ENCODE measurements at places on chromosomes 5 and 9.

- DNase-seq = no peak
Measured at GRCh38 chr5:112630246-112631009, 107.3 kb upstream of the APC start.

DNA sequence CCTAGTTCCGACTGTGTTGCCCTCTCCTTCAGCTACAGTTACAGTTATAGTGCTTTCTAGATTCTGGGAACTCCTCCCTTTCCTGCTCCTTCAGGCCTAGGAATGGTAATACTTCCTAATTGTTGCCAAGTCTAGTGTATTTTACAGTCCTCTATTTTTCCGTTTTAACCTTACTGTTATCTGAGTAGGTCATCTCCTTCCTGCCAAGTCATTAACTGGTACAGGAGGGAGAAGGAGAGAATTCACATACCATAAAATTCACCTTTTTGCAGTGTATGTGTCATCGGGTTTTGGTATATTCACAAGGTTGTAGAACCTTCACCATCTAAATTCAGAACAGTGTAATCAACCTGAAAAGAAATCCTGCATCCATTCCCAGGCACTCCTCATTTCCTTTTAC is 335.4 kb upstream of the MEF2C start:
- no peak for DNase-seq

DNA sequence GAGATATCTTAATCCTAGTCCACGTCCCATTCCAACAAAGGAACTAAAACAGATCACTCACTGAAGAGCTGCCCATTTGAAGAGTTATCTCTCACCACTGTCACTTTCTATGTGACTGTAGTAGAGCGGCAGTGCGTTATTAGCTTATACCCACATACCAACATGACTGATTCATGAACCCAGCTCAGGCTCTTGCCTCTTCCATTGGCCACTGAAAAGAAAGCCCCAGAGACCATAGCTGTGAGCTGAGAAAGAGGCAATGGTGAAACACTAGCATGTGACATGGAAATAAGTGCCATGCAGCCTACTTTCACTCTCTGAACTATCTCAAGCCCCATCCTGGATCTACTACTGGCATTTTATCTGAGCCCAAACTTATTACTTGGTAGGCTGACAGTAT is 151.7 kb upstream of the MOCS2 start:
- no peak for DNase-seq

- no peak for DNase-seq
Measured at GRCh38 chr5:106376522-106376921, 1294.2 kb downstream of the EFNA5 start.

DNA sequence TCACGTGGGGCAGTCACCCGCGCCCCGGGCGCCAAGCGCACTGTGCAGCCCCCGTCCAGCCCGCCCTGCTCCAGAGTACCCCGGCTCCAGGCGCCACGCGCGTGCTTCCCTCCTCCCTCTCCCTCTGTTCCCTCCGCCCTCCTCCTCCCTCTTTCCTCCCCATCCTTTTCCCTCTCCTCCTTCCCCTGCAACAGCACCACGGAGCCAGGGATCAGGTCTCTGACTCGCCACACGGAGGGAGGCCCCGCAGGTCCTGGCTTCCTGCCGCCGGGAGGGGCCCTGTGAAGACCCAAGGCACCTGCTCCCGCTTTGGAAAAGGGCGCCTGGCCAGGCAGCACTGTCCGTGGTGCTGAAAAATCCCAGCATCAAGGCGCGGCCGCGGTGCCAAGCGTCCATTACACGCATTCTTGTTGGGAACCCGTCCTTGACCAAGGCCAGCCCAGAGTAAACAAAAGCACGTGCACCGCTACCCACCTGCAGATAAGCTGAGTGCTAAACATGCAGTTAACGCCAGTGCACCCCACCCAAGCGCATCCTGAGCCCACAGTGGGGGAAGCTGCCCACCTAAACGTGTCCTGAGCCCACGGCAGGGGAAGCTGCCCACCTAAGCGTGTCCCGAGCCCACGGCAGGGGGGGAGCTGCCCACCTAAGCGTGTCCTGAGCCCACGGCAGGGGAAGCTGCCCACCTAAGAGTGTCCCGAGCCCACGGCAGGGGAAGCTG is 21.7 kb downstream of the SLC6A18 start:
- DNase-seq = peak; percentile 27

GRCh38 chr5:151239237-151239861 is 13.6 kb upstream of the GM2A start:
- no peak for DNase-seq

DNA sequence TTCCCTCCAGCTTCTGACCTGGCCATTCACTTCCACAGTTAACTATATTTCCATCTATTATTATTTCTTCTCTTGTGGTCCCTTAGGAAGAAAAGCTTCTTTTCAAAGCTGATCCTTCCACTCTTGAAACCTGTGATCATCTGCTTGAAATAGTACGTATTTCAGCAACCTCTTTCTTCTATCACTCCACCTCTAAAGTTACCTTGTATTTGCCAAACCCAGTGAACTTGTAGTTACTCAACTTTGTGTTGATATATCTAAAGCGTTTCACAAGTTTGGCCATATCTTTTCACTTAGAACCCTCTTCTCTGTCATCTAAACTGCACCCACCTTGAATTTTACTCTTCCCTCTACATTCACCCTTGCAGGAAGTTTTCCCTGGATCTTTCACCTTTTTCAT is 173.8 kb upstream of the RAD23B start:
- DNase-seq = no peak

- DNase-seq = no peak
Measured at GRCh38 chr9:75451045-75451444, 362.7 kb downstream of the OSTF1 start.

GRCh38 chr9:87322840-87323635 is 174.6 kb upstream of the DAPK1 start:
- no peak for DNase-seq

- DNase-seq = no peak
Measured at GRCh38 chr5:78787783-78788182, 139.2 kb upstream of the LHFPL2 start.

- DNase-seq = no peak
Measured at GRCh38 chr5:6455571-6456200, 7.0 kb downstream of the UBE2QL1 start.

GRCh38 chr5:169702693-169703481 is 65.8 kb downstream of the DOCK2 start:
- no peak for DNase-seq

GRCh38 chr5:111016801-111017200 is 54.7 kb upstream of the TSLP start:
- DNase-seq = no peak

DNA sequence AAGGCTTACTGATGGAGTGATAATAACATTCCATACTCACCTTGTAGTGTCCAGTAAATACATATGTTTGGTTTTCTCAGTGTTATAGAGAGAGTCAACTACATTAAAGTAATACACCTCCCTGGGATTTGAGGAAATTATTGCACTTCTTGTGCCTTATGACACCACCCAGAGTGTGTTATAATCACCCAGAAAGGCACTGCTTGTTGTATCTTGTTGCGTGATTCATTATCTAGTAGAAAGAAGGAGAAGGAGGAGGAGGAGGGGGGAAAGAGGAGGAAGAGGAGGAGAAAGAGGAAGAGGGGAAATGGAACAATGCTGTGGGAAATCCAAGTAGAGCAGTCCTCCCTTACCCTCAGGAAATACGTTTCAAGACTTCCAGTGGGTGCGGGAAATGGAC is 661.8 kb upstream of the WWC1 start:
- DNase-seq = no peak

GRCh38 chr5:180718810-180719453 is 20.9 kb downstream of the OR2Y1 start:
- DNase-seq = no peak

- DNase-seq = no peak
Measured at GRCh38 chr5:157509093-157509492, 49.1 kb downstream of the NIPAL4 start.

- no peak for DNase-seq
Measured at GRCh38 chr5:145243016-145243415, 592.1 kb downstream of the PRELID2 start.

DNA sequence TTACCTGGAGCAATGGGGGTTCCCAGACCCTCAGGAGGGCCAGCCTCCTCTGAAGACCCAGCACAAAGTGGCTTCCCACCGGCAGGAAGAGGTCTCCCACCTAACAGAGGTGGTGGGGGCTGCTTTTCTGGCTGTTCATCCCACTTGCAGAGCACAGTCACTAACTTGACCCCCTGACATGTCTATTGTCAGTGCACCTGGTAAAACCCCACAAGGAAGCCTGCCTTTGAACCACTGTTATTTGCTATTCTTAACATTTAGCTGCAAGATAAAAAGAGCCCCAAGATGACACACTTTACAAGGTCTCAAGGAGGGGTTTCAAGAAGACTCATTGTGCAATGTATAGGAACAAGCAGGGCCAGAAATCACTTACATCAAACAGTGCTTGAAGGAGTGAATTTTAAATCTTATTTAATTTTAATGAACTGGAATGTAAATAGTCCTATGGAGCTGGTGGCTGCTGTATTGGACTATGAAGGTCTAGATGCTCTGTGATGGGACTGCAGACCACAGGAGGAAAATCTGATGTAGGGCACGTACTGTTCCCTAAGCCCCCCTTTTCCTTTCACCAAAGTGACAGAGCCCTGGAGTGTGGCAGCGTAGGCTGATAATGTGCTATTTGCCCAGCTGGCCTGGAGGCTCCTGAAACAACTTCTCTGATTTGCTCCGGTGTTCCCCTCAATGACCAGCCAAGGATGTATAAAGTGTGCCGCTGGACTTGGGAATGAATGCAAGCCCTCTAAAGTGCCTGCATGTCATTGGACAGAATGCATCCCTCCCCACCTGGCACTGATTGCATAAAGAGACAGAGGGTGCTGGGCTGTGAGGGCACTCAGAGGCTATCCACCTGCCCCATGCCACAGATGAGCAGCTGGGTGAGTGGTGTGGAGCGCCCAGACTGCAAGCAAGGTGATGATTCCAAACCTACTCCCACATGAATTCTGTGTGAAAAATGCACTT is 80.2 kb downstream of the PTPN3 start:
- DNase-seq = no peak

Data from DMS153 (cell line).